ENCODE measurements at places on chromosomes 2 and 18.

GRCh38 chr2:112812318-112813267 is 24.0 kb downstream of the IL1B start:
- DNase-seq, result no peak

- DNase-seq, result no peak
Measured at GRCh38 chr2:128473175-128474035, 154.7 kb upstream of the HS6ST1 start.

DNA sequence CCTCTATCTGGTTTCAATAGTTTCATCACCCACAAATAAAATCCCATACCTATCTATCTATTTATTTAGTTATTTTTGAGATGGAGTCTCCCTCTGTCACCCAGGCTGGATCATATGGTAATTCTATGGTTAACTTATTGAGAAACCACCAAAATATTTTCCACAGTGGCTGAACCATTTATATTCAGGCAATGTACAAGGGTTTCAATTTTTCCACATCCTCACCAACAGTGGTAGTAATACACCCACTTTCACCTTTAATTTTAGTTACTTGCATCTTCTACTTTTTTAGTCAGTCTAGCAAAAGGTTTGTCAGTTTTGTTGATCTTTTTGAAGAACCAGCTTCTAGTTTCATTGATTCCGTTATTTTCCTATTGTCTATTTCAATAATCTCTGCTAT is 46.1 kb upstream of the PHLPP1 start:
- no peak for DNase-seq

GRCh38 chr2:208235860-208236259 is 19.0 kb downstream of the IDH1 start:
- DNase-seq, result no peak

GRCh38 chr2:36351291-36351690 is 4.3 kb upstream of the CRIM1 start:
- DNase-seq, result no peak

GRCh38 chr2:145022666-145023333 is 502.9 kb upstream of the ZEB2 start:
- no peak for DNase-seq

DNA sequence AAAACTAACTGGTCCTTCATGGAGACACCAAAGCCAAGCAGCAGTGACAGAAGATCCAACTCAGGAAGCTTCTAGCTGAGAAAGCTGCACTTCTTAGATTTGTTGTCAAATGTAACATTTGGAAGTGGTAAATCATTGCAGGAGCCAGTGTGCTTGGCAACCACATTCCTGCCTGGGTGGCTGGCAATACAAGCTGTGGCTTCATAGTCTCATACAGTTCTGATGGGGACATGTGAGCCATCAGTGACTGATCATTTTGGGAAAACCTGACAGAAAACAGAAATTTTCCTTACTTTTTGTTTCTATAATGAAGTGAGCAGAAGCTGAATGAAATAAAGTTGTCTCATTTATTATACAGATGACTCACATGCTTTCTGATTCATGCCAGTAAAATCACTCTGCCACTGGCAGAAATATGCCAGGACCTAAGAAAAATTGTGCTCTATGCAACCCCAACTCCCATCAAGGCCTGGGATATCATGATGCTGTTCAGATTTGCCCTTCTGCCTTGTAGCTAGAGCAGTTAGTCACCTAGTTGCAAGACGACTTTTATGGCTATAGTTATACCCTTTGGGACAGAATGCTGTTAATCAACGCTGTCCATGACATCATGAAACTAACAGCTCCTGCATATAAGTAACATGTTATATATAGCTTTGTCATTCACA is 508.1 kb downstream of the ADCYAP1 start:
- no peak for DNase-seq

DNA sequence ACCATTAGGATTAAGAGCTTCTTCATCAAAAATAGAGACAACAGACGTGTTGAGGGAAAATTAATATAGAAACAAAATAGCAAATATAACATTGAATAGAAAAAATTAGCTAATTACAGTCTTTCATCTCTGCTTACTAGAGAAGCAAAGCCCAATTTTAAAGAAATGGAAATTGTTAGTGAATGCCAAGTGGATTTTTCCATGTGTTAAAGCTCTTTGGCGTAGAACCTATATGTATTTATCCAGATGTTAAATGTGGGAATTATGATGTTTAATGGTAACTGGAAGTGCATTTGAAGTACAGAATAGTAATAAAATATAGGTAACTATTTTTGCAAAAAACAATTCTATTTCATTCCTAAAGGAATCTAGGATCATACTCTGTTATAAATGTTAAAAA is 212.0 kb upstream of the COL3A1 start:
- no peak for DNase-seq

- DNase-seq, result no peak
Measured at GRCh38 chr2:224958462-224958857, 83.8 kb downstream of the DOCK10 start.

- DNase-seq, result no peak
Measured at GRCh38 chr2:523698-524270, 153.4 kb downstream of the TMEM18 start.

DNA sequence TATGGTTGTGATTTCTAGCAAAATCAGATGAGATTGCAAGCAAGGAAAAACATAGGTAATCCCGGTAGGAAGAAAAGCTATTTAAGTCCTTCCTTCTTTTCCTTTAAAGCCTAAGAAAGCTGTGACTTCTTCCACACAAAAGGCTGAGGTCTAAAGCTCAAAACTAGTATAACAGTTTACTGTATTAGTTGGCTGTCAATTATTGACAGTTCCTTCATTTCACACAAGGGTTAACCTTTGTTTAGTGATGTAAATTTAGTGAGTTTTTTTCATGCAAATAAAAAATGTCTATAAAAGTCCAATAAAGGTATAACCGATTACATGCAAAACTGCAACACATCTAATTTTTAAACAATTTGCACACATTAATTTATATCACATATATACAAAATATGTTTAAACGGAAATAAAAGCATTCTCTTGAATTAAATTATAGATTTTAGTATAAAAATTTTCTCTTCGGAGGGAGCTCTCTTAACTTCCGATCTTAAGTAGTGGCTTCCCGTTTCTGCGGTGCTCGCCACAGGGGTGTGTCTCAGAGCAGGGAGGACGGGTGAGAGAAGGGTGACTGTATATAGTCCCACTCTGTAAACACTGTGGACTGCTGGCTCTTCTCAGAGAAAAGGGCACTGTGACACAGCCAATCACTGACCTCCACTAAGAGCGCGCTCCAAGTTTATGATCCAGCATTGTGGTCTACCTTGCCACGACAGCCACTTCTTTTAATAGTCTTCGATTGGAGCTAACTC is 33.4 kb downstream of the TTR start:
- no peak for DNase-seq

- DNase-seq, result no peak
Measured at GRCh38 chr18:34370704-34371395, 146.1 kb upstream of the NOL4 start.

DNA sequence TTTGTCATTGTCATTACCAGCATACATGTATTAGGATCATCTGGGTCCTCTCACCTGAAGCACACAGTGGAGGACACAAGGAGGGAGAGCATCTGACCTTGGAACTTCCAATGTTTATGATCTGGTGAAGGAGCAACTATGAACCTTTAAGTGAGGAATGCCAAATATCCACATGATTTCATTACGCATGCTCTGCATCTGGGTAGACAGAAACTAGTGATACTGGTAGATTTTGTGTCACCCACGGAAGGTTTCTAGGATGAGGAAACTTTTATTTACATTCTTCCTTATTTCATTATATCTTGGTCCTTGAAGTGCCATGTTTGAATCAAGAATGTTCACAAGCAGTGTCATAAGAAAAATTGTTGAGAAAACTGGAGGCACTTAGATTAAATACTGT is 32.1 kb downstream of the SPC25 start:
- no peak for DNase-seq

DNA sequence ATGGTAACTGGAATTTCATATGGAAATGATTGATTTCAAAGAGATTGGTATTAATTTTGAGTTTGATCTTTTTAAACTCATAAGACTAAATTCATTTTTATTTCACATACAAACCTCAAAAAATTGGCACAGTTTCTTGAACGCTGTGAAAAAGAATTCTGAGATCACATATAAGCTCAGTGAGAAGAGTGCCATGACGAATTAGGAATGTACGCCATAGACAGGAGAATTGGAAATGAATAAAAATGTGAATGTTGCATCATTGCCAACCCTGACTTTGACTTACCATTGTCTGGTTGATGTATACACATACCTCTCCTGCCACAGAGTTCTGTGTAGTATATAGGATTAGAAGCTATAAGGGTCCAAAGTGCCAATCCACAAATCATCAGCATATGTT is 290.4 kb upstream of the ZC3H15 start:
- no peak for DNase-seq

- DNase-seq, result no peak
Measured at GRCh38 chr2:74975016-74975415, 16.6 kb downstream of the POLE4 start.

DNA sequence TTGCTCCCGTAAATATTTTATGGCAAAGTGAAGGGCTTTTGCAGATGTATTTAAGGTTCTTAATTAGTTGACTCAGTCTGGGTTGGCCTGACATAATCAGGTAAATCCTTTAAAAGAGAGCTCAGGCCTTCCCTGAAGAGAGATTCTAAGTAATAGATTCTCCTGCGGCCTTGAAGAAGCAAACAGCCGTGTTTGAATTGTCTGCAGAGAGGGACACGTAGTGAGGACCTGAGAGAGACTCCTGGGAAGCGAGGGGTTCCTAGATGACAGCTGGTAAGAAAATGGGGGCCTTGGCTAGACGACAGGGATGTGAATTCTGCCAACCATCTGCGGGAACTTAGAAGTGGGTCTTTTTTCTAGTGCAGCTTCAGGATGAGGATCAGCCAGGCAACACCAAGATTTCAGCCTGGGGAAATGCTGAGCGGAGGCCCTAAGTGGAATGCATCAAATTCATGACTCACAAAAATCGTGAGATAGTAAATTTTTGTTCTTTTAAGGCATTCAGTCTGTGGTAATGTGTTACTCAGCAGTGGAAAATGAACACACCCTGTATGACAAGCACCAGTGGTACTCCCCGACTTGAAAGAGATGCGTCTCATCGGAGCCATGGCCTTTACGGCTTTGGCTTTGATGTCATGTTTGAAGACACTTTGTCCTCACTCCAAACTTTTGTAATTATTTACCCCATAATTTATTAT is 62.1 kb upstream of the SMIM21 start:
- DNase-seq, result no peak

DNA sequence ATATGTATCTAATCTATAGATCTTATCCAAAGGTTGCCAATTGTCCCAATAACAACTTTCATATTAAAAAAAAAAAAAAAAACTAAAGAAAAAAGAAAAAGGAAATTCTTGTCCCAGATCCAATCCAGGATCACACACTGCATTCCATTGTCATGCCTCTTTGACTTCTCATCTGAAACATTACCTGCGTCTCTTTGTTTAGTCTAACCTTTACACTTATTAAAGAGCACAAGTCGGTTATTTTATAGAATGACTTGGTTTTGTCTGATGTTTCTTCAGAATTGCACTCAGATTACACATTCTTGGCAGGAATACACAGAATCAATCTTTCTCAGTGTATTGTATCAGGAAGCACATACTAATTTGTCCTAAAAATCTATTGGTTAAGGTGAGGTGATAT is 392.5 kb upstream of the KLHL29 start:
- DNase-seq, result no peak

- DNase-seq, result no peak
Measured at GRCh38 chr18:54616220-54616848, 25.3 kb downstream of the DYNAP start.

GRCh38 chr18:2881088-2881839 is 34.5 kb downstream of the EMILIN2 start:
- DNase-seq, result no peak

GRCh38 chr2:45469314-45470099 is 141.6 kb downstream of the SRBD1 start:
- DNase-seq, result no peak

GRCh38 chr18:22499421-22499820 is 81.7 kb upstream of the CTAGE1 start:
- DNase-seq, result no peak

DNA sequence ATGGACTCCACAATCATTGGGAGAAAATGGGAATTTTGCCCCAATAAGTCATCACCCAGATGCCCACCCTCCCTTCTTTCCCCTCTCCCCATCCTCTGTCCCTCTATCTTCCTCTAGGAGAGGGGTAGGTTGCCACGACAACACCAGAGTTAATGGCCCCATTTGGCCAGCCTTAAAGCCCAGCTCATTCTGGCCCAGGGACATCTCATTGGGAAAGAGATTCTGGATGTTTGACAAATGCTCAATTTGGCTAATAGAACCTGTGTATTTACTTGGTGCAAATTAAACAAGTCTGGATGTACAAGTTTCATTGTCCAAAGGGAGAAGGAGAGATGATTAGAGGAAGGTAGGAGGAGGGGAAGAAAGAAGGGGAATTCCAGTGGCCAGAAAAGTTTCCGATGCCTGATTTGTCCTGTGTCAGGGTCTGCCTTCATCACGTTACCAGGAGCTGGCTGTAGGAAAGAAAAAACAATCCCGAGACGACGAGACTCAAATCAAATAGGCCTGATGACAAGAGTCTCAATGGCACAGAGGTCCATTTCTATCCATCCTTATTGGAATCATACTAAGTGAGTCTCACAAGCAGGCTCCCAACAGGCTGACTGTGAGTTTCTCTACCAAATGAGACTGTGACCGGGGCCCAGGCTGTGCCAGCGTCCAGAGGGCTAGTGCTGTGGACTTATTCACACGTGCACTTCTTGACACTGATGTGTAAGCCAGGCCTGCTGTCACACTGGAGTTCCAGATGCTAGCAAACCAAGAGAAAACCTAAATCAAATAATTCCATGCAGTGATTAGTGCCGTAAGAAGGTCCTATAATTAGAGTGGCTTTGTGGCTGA is 265.2 kb upstream of the APCDD1 start:
- no peak for DNase-seq

GRCh38 chr2:100142393-100142792 is at the start of gene AFF3:
TSS of gene AFF3 (minus strand) at chr2:100142590. CDS start at chr2:100104454, 38,136 bp downstream.
- DNase-seq, result no peak

- no peak for DNase-seq
Measured at GRCh38 chr18:9775178-9775577, 67.1 kb downstream of the RAB31 start.

GRCh38 chr2:37388074-37388473 is 43.6 kb downstream of the QPCT start:
- no peak for DNase-seq

- no peak for DNase-seq
Measured at GRCh38 chr18:42113529-42114191, 158.6 kb downstream of the PIK3C3 start.

DNA sequence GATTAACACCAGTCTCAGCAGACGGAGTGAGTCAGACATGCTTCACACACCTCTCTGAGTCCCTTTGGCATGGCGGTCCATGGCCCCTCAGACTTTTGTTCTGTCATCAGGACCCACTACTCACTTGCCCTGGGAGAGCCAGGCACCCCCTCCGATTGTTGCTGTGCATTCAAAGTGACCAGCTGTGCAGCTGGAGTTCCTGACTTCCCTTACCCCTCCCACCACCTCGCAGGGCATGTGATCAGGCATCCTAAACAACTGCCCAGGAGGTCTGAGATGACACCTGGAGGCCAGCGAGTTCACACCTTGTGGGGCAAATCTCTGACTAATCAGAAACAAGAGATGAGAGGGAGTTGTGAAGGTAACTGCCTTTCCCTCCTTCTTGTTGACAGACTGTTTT is 35.3 kb upstream of the HDAC4 start:
- no peak for DNase-seq
